ENCODE measurements at places on chromosomes 6 and 20.

DNA sequence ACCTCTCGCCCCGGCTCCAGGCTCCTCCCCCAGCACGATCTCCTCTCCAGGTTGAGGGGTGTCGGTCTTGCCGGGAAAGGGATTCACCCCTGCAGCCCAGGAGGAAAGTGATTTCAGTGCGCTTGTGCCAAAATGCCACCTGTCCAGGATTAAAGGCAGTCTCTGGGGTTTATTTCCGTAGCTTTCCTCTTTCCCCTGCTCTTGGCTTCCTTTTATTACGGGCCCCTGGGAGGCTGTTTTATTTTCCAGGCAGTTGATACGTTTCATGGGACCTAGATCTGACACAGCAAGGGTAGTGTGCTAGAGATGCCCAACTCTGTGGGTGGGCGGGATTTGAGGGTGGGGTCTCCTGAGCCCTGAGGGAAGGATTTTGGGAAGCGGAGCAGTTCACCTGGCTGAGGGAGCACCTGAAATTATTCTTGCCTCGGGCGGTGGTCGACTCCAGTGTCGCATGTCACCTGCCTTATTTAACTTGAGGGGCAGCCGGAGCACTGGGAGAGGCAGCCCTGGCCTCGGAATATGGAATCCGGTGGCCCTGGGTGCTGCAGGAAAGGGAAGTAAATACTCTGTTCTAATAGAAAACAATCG is 9.5 kb upstream of the NKX2-2 start:
- no peak for DNase-seq

GRCh38 chr6:124008000-124008987 is 204.6 kb downstream of the NKAIN2 start:
- DNase-seq: no peak

- DNase-seq: no peak
Observed at GRCh38 chr6:53541900-53542299, 3.0 kb downstream of the GCLC start.

GRCh38 chr6:122422614-122423267 is 23.3 kb downstream of the HSF2 start:
- DNase-seq: no peak

DNA sequence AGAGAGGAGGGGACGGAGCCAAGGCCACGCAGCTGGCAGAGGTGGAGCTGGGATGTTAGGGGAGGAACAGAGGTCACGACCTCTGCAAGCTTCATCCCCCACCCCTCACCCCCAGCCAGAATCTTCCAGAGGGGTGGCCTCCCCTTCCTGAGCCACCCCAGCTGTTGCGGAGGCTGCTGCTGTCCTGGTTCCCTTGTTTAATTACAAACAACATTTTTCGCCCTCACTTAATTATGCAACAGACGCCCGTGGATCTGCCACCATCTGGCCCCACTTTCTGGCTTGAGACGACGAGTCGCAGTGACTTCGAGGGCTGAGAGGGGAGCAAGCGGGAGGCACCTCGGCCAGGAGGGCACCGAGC is 153.7 kb upstream of the PTPN1 start:
- DNase-seq: no peak

GRCh38 chr6:41255638-41256246 is 27.6 kb downstream of the TREML4 start:
- no peak for DNase-seq

GRCh38 chr6:118810420-118811027 is 83.4 kb upstream of the ASF1A start:
- DNase-seq: peak; percentile 55

DNA sequence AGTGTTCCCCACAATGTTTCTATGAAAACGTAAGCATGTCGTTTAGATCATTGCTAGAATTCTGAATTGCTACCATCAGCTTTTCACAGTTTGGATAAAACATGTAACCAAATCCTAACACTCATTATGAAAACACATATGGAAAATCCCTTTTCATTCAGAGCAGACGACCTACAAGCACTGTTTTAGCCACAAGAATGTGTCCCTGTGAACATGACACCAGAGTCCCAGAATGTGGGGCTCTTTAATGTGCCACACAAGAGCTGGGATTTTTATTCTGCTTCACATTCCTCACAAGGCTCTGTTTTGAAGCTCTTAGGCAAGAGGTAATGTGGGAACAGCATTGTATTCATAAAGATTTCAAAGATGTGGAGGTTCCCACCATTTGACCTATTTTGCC is 141.1 kb upstream of the CITED2 start:
- no peak for DNase-seq

DNA sequence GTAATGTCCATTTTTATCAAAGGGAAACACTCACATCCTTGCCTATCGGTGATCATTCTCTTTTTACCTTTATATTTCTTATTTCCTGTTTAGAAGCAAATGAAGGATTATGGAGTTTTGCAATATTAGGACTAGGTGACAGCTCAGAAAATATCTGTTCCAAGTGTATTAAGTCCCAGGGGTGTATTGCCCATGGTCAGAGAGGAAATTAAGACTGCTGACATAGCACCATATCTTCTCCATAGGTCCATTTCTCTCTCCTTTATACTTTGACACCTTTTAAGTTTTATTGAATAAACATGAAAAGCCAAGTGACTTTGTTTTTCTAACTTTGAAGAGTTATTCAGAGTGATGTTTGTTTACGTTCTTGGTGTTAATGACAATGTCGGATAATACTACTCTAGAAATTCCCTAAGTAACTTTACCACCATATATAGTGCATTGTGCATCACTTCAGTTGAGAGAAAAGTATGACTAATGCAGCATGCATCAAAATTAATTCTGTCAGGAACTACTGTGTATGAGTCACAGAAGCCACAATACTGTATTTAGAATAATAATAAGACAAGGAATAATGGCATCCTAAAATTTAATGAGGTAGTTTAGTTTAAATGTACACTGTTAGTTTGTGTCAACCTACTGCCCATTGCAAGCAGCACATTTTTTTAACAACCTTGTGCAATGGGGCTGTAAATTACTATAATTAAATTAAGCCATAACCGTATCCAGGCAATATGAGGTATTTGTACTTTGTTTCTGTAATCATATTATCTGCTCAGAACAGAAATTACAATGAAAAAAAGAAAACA is 474.4 kb upstream of the RNF217 start:
- DNase-seq: no peak

- DNase-seq: no peak
Observed at GRCh38 chr20:61482056-61482887, 230.2 kb downstream of the CDH4 start.

DNA sequence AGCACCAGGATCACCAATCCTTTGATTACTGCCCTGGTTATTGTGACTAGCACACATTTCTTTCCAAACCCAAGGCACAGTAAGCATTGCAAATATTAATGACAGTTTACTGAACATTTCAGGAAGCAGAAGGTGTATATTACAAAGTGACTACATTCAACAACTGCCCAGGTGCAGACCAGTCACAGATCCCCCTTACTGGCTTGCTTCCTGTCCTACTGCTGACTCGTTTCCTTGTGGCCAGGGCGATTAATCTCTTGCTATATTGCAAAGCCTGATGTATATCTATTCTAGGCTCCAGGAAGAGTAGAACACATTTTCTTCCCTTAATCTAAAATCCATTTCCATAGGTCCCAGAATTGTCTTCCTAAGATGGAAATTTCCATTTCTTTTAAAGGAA is 77.2 kb upstream of the EPHA7 start:
- no peak for DNase-seq

DNA sequence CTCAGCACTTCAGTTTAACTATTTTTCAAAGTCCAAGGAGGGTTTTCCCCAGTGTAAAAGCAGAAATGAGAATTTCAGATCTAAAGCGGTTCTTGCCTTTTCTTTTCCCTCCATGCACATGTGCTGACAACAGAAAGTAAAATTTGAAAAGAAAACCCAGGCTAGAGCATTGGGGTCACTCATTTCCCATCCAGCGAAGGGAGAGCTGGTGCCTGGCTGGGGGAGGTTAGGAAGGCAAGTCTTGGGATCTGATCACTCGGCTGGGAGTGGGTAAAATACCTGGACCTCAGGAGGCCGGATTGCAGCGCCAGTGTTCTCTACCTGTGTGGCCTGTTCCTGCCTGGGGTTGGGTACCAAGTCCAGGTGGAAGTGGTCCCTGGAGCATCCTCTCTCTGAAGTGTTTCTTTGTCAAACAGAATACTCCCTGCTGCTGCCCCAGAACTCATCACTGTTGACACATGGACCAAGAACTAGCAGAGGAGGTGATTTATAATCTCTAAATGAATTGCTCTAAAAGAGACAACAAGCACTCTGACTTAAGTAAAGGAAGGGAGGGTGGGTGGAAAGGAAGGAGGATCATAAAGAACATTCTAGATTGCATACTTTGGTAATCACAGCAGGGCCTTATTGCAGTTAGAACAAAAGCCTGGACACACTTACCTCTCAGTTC is 136.0 kb downstream of the MTHFD1L start:
- no peak for DNase-seq

- DNase-seq: no peak
Observed at GRCh38 chr6:37099442-37099841, 70.5 kb upstream of the PIM1 start.

GRCh38 chr6:132513831-132514545 is 1.1 kb upstream of the STX7 start:
- DNase-seq: no peak

DNA sequence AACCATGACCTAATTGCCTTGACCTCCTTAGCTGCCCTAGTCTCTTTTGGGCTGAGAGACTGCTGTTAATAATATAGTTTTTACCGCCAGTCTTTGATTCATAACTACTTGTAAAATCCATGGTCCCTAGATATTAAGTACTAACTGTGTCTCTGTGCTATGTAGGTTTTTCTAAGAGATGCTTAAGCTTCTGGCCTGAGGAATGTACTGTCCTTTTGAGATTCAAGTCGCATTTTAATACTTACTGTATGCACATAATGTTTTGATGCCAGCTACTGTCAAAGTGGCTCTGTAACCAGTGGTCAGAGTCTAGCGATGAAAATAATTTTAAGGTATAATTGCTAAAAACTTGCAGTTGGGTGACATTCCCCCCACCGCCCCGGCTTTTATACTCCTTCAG is 2.1 kb downstream of the AKAP12 start:
- DNase-seq: no peak

DNA sequence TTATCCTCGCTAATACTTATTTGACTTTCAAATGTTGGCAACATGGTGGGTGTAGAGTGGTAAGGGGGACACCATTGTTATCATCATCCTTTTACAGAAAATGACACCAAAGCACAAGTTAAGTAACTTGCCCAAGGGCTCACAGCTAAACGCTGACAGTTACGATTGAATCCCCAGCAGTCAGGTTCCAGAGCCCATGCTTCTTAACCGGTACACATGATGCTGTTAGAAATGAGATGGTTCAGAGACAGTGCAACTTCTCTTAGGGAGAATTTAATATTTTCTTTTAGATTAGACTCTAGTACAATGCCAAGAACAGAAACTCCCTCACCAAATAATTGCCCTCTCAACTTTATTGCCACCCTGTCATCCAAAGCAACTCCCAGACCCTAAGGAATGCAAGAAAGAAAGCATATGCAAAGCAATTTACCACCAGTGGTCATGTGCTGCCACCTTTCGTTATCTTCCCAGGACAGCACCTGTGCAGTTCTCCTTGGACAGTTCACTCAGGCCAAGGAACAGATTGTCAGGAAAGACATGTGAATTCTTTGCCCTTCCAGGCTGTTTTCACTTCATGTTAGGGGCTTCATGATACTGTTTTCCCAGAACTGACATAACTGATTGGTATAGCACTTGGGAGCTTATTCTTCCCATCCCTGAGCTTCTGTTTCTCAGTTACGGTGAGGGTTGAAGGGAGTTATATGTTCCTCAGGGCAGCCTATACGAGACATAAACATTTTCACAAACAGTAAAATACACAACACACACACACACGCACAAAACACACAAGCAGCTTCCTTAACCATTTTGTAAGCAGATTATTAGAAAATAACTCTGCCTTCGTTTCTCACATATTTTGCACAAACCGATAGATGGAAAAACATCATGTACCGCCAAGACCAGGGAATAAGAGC is 5.1 kb downstream of the HLA-DMA start:
- DNase-seq: no peak
